ENCODE measurements at places on chromosomes 7 and 10.

DNA sequence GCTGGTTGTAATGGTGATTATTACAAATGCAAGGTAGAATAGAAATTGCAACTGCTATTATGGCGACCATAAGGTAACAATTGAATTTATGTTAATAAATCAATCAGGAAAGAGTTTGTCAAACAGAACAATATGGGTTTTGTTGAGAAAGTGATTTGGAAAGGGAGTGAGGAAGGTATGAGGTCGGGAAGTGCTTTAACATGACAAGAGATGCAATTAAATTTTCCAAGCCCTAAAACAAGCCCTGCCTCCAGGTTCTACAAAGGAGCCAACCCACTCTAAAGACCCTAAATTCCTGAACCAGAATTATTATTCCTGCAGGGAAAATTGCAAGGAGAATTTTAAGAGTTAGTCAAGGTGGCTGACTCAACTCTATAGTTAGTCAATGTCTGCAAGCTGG, 363.7 kb downstream of the BMPER start:
- DNase-seq: no peak

GRCh38 chr10:23310404-23310803, 34.2 kb downstream of the C10orf67 start:
- no peak for DNase-seq

- DNase-seq: no peak
Measured at GRCh38 chr7:73847941-73848723, 5.8 kb upstream of the METTL27 start.

GRCh38 chr7:87216701-87217508, 2.6 kb downstream of the TMEM243 start:
- no peak for DNase-seq

GRCh38 chr7:6157685-6158423, 114.6 kb downstream of the CYTH3 start:
- DNase-seq: no peak

DNA sequence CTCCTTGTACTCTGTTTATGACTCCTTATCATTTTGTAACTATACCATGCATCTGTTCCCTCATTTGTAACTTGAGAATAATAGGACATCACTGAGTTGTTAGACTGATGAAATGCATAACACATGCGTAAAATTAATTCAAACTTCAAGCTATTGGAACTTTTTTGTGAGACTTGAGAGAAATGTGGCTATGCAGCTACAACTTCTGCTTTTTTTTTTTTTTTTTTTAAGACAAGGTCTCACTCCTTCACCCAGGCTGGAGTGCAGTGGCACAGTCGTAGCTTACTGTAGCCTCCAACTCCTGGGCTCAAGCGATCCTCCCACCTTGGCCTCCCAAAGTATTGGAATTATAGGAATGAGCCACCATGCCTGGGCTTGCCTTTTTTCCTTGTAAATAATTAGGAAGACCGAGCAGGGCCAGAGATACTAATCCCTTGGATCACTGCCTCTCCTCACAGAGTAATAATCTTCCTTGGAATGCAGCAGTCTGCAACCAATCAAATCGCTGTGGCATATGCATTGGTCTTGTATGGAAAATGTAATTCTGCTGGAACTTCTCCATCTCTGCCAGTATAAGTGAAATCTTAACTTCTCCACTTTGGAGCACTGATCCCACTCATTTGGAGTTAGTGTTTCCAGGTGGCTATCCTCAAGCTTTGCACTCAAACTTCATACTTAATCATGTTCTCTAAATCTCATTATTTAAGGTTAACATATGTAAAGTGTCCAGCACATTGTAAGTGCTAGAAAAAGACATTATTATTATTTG, 2.0 kb upstream of the PANK1 start:
- peak; percentile 11 for DNase-seq

GRCh38 chr10:129187331-129187730, 279.7 kb upstream of the MGMT start:
- DNase-seq: no peak

DNA sequence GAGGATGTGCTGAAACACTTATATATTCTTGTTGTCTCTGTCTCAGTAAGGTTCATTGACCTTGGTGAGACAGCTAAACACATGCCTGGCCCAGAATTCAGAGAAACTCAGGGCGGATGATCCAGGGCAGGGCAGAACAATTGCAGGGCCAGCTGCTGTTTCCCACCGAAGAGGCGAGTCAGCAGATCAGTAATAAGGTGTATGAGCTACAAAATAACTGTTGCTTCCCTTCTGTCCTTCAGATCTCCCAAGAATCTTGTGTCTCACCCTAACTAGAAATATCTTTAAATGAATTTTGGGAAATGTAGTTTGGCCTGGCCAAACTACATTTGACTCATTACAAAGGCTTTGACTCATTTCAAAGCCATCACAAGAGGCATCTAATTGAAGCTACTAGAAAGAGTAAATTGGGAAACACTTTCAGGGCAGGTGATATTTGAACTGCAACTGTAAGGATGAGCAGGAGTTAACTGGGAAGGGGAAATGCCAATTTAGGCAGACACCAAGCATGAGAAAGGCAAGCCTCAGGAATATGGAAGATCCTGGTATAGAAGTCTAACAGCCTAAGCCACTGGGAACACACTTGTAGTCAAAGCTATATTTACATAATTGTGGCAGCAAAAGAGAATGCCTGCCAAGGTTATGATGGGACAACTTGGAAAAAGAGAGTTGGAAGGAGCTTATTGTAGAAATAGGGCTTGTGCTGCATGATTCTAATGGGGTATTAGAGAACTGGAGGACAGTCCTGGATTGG, 24.5 kb upstream of the CELF2 start:
- DNase-seq: no peak

- DNase-seq: no peak
Measured at GRCh38 chr10:11237571-11237970, 219.9 kb downstream of the CELF2 start.

DNA sequence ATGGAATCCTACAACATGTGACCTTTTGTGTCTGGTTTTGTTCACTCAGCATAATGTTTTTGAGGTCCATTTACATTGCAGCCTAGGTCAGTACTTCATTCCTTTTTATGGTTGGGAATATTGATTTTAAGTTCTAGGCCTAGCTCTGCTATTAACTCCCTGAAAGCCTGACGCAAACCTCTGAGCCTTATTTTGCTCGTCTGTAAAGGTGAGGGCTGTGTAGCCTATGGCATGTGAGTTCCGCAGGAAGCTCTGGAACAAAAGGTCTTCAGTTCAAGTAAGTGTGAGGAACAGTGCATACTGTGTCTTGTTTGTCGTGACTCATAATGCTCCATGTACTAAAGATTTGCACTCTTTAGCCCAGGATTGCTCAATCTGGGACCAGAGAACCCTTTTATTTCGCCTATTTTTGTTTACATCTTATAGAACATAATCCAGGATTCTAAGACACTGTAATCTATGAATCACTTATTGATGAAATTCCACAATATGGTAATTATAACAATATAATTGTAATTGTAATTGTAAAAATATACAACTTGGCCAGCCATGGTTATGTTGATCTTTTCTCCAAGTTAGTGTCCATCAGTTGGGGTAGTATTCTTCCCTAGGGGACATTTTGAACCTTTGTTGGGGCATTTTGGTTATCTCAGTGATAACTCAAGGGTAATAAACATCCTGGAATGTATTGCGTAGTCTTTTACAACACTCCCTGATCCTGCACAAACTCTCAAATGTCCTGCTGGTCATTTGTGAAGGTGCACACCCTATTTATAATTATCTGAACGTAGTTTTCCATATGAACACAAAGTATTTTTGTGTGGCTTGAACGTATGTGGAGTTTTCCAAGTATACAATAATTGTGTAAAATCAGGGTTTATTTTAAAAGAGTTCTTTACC, 184.7 kb downstream of the VTI1A start:
- no peak for DNase-seq

GRCh38 chr7:156827587-156828203, 65.3 kb downstream of the LMBR1 start:
- no peak for DNase-seq

DNA sequence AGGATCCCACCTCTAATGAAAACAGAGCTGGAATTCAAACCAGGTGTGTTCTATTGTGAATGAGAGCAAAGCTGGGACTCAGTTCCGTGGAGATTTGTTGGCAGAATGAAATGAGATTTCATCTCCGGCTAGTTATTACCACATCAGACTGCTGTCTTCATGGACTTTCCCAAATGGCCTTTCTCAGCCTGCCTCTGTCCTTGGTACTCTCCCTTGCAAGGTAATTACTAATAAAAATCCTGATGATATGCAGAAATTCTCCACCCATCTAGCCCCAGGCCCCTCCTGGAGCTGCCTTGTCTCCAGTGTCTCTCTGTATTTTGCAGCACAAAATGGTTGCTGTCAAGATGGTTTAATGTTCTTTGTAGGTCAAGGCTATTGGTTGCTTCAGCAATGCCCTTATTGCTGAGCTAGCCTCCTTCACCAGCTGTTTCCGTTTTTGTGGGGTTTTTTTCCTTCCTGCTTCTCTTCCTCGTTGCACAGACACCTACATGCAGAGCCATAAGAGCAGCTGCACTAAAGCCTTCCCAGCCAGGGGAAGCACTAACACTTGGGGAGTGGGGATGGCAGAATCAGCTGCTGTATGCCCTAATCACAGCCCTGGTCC, 185.0 kb upstream of the GHITM start:
- no peak for DNase-seq
